ENCODE measurements at places on chromosomes 7 and 10.

- DNase-seq: no peak
Measured at GRCh38 chr7:30730097-30730496, 21.8 kb upstream of the INMT start.

GRCh38 chr10:81215498-81215897 is 659.5 kb upstream of the NRG3 start:
- no peak for DNase-seq

- no peak for DNase-seq
Measured at GRCh38 chr10:73875139-73875475, 752 bp upstream of the CAMK2G start.

DNA sequence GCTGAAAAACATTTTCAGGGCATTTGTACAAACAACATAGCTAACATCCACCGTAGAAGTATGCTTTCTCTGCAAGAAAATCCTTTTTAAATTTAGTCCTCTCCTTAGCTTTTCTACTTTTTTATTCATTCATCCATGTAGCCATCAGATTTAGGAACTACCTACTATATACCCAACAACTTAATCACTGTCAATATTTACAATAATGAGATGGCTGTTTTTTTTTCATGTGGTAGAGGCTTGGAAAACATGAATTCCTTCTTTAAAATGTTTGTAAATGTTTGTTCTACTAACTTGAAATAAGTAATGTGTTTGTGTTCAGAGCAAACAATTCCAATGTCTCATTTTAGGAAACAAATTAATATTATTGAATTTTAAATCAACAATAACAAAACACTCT is 78.2 kb upstream of the CAV2 start:
- DNase-seq: no peak

DNA sequence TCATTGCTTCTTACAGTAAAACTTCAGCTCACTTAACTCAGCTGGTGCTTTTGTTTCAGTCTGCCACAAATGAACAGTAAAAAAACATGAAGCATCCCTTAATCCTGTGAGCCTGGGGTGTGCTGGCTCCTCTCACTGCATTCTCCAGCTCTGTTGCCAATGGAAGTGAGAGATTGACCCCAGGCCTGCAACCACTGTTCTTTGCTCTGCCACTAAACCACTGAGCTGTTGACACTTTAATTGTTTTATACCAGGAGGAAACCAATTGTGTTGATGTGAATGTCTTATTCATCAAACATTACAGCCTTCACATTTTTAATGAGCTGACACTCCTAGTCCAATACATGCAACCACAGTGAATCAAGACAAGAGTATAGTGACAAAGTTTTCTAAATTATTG is 69.4 kb upstream of the FZD1 start:
- no peak for DNase-seq

DNA sequence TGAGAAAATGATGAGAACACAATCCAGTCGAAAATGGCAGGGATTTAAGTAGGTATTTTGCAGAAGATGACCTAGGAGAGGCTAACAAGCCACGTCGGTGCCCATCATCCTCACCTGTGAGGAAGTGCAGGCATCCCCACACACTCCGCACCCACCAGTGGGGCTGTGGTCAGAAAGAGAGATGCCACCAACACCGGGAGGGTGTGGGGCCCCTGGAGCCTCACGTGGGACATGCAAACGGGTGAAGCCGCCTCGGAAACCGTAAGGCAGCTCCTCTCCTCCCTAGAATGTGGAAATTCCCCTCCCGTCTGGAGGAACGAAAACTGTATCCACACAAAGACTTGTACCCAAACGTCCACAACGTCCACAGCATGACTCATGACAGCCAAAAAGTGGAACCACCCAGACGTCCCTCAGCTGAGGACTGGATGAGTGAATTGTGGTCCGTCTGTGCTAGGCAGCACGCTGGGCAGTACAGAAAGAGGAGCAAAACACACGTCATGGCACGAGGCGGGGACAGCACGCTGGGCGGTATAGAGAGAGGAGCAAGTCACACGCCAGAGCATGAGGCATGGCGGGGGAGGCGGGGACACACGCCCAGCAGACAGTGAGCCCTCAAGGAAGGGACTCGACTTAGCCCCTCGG is 246.0 kb downstream of the ELFN1 start:
- no peak for DNase-seq

DNA sequence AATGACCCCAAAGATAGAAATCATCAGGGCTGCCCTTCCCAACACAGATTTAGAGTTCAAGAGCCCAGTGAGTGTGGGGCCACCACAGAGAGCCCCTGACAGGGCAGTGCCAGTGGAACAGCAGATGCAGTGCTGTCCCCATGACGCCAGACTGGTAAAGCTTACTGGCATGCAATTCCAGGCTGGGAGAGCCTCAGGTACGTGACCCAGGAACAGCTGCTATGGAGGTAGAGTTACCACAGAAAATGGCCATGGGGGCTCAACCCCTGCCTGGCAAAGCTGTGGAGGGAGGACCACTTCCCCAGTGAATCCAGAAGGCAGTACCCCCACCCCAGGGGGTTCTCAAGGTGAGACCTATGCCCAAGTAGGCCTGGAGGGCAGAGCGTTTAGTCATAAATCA is 228.5 kb downstream of the POLR1F start:
- no peak for DNase-seq

GRCh38 chr7:91286432-91286831 is 22.2 kb downstream of the FZD1 start:
- DNase-seq: no peak

- DNase-seq: no peak
Measured at GRCh38 chr10:29227201-29227600, 61.7 kb upstream of the LYZL1 start.
